ENCODE measurements at places on chromosomes 2 and 18. TPM values are rescaled to one million over a fixed set of nuclear protein-coding genes. Genes with fewer than 3 reads are reported as not detected.

Gene CTAGE1
- not detected for total RNA-seq

Gene CAB39
- 50.8 TPM for total RNA-seq

Gene CCDC178
- 0.36 TPM for total RNA-seq

Gene KCMF1
- 80.7 TPM for total RNA-seq

Gene KHK
- total RNA-seq, result 3.5 TPM

Gene RMC1
- total RNA-seq, result 17.4 TPM

DNA sequence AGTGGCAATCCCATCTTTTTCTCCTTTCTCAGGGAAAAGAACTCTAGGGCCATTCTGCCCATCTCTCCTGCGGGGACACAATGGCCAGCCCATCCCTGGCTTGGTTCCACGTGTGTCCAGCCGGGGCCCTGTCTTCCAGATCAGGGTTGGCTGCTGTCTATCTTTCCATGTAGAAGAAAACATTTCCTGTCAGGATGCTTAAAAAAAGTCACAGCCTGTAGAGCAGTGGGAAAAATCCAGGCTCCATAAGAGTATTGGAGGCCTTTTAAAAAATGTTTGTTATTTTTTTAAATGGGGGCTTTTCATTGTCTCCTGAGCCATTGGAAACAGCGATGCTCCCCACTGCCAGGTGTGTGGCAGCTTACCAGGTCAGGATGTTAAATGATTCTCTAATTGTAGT, 105.6 kb downstream of the TGFA start:
- ATAC-seq, result no peak

DNA sequence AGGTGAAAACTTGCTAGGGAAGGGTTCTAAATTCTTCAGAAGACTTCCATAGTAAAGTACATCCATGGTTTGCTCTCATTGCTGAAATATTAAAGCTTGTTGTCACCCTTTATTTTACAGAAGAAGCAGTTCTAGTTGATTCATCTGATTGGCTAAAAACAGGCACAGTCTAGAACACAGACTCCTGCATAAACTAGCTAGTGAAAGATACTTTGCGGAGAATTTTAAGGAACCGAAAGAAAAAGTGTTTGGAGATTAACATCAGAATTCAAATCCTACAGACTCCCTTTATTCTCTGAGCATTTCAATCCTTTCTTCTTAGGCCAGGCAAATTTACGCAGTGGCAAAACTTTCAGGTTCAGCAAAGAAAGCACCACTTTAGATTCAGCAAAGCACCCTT, 1076.5 kb upstream of the ZEB2 start:
- no peak for ATAC-seq

DNA sequence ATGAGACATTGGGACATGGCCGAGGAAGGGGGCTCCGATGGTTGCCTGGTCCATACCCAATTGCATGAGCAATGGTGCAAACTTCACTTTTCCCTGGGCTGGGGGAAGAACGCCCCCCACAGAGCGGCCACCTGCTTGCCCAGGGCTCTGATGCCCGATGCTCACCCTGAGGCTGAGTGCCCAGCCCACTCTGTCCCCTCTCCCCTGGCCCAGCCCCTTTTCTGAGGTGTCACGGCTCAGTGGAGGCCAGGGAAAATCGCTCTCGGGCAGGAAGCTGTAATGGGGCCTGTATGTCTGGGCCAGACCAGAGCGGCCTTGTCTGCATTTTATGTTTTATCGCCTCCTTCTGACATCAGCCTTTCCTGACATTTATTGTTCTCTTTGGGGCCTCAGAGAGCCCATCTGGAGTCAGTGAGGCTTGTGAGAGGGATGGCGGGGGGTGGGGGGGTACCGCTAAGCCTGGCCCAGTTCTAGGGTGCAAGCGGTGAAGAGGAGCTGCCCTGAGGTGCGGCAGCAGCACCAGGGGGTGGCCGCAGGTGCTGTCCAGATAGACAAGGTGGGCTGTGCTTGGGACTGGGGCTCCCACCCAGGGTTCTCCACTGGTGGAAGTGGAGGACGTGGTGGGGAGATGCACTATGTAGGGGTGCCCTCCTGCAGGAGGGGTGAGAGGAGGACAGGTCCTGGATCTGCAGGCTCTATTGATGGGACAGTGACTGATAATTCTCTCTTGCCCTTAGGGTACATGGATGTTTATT, 46.2 kb downstream of the INHBB start:
- no peak for ATAC-seq

GRCh38 chr2:52117299-52117698, 1085.4 kb upstream of the NRXN1 start:
- ATAC-seq, result no peak

DNA sequence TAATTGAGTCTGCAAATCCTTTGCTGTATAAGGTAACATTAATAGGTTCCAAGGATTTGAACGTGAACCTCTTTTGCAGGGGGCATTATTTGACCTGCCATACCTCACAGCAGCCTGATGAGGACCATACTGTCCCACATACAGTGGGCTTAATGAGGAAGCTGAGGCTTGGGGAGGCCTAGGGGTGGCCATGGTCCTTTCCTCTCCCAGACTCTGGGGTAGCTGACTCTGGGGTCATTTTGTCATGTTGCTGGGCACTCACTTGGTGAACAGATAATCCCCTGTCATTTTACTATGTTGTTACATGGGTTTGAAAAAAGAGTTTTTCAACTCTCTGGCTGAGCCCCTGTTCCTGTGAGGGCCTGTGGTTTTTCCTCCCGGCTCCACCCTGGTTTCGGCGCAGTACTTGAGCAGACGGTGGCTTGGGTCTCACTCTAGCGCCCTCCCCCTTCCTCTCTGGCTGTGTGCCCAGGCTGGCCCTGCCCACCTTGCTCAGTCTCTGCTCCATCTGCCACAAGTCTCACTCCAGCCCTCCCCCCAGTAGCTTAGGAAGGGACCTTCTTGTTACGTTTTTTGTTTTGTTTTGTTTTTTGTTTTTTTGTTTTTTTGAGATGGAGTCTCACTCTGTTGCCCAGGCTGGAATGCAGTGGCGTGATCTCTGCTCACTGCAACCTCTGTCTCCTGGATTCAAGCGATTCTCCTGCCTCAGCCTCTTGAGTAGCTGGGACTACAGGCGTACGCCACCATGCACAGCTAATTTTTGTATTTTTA, 21.0 kb downstream of the INPP4A start:
- peak; percentile 16 for ATAC-seq

DNA sequence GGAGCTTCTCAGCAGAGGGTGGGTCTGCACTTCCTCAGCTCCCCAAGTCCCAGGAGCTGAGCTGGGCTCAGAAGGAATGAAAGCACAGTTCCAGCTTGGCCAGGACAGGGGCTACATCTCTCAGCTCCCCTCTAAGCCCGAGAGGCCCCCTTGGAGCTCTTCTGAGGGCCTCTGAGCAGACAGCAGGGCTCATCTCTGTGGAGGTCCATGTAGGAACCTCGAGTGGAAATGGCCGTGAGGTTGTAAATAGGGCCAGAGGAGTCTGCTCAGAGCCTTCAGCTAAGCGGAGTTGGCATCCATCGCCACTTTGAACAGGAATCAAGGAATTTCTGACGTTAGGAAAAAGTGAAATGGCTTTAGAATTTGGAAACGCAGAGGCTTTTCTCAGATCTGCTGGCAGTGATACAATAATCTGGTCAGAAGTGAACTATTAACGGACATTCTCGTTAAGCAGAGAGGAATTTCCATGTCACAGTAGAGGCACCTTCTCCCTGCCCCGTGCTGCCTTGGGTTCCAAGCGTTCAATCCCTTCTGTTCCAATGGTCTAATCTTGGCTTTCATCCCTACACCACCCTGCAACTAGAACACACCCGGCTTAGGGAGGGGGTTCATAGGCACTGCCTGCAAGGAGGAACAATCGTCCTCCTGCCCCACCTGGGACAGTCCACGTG, 213.9 kb downstream of the NDUFA10 start:
- ATAC-seq, result no peak

GRCh38 chr2:161075701-161076100, 84.5 kb upstream of the TANK start:
- ATAC-seq, result no peak

- no peak for ATAC-seq
Observed at GRCh38 chr2:3739313-3739712, 35.9 kb downstream of the DCDC2C start.

GRCh38 chr2:219404954-219405353, 13.2 kb upstream of the DES start:
- ATAC-seq, result no peak

GRCh38 chr2:141496810-141497209, 634.0 kb downstream of the LRP1B start:
- ATAC-seq, result no peak

DNA sequence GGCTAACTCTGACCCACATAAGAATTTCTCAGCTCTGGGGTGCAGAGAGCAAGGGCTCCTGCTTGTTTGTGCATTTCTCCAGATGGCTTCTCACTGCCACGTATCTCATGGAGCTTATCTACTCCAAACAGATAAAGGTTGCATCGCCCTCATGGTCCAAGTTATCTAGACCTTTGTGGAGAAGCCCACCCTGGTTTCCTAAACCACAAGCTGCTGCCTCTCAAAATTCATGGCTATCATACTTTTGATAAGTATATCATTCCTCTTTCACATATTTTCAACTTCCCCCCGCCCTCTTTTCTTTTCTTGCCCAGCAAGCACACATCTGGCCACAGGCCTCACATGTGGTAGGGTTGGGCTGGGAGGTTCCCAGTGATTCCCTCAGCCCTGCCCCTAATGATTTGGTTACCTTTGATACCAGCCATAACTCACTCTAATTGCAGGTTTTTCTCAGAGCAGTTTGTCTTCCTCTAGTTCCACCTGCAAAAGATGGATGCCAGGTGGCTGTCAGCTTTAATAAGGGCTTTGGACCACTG, 146.0 kb downstream of the RHBDD1 start:
- peak; percentile 75 for ATAC-seq
